Astrocyte (in vitro differentiated cells and primary cell): ENCODE measurements at places on chromosomes 11 and 22.

DNA sequence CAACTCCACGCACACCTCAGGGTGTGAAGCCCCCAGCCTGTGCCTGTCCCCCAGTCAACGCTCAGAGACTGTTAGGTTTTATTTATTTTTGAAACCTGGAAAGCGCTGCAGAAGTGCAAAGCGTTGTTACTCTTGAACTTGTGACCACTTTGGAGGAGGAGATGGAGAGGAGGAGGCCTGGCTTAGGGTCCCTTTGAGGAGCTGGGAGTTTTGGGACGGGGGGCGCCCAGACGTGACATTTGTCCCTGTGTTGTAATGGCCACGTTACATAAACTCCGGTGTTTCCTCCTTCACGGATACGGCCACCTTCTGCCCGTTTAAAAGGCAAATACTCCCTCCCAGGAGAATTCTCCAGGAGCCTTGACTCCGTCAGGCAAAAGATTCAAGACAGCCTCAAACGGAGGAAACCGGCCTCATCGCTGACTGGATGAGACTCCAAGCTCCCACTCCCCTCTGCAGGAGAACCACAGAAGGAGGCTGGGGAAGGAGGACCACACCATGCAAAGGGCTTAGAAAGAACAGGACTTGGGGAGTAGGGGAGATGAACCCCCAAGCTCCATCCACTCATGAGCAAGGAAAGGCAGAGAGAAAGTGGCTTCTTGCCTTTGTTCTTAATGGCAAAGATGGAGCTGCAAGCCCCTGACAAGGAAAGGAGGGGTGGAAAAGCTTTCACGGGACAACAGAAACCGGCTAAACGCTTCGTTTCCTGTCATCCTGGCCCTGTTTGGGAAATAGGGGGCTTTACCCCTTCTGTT is 630 bp downstream of the PIK3IP1 start:
- DNase-seq: peak; percentile 21

DNA sequence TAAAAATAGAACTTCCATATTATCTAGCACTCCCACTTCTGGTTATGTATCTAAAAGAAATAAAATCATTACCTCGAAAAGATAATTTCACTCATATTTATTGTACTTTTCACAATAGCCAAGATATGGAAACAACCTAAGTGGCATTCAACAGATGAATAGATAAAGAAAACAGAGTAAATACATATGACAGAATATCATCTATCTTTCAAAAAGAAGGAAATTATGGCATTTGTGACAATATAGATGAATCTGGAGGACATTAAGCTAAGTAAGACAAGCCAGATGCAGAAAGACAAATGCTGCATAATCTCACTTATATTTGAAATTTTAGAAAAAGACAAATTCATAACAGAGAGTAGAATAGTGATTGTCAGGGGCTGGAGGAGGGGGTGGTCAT is 590.0 kb upstream of the ANO3 start:
- DNase-seq: no peak

GRCh38 chr11:12455938-12456337 is 78.6 kb downstream of the PARVA start:
- peak; percentile 81 for DNase-seq

- no peak for DNase-seq
Measured at GRCh38 chr11:61599968-61600710, 19.3 kb upstream of the SYT7 start.

- no peak for DNase-seq
Measured at GRCh38 chr22:38137876-38138687, 27.6 kb upstream of the BAIAP2L2 start.

GRCh38 chr11:121607341-121607740 is 154.6 kb upstream of the SORL1-AS1 start:
- no peak for DNase-seq

DNA sequence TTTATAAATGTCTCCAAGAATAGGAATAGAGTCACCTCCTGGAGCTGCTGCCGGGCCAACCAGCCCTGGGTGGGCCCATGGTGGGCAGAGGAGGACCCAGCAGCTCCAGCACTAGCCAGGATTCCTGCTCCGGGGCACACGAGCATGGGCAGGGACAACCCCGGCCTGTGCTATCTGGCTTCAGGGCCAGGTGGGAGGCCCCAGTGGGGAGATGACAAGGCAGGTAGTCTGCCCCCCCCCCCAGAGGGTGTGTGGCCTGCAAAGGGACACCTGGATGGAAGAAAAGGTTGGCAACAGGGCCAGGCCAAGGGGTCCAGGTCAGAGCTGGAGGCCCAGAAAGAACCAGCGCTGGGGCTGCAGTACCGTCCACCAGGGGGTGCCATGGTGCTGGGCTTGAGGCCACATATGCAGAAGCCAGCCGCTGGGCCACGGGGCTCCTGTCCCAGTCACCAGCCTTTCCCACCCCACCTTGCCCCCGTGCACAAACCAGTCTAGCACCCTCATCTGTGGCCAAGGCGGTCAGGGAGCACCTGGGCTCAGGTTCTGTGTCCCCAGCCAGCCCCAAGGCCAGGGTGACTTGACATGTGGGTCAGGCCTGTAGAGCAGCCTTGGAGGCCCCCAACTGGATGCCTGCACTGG is 3.4 kb downstream of the TSPAN32 start:
- peak; percentile 23 for DNase-seq

DNA sequence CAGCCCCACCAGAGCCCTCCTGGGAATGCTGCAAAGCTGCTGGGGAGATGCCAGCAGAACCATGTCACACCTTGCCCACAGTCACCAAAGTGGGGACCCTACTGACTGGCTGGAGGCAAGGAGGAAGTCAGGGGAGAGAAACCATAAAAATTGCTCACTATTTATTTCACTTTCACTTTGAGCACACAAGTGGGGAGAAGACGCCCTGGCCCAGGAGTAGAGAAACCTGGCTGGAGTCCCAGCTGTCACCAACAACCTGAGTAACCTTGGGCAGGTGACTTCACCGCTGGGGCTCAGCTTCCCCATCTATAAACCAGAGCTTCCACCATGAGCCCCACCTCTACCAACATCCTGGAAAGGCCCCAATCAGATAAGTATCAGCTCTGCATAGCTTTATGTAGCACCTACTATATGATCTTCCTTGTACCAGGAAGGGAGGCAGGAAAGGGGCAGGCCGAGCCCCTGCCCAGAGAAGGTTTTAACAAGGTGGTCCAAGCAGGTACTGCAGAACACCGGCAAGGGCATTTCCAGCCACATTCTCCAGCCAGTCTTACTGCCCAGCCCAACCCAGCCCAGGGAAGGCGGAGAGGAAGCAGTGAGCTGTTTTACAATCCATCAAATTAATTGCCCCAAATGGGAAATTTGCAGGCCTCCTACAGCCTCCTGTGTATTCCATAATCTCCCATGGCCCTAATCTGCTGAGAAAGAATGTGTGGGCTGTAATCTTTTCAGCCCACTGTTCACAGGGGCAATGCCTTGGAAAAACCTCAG is 27.6 kb downstream of the PLEKHA7 start:
- DNase-seq: no peak

DNA sequence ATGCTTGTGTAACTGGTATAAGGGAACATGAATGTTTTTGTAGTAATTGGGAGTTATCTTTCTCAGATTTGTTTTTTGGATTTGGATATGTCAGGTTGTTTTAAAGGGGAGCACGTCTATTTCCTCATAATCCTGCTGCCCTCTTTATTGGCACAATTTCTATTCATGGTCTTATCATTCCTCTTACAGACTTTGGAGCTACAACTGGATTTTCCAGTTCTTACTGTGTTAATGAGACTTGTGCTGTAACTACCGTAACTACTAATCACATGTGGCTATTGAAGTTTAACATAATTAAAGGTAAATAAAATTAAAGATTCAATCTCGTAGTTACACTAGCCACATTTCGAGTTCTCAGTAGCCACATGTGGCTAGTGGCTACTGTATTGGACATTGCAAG is 1.9 kb downstream of the FDX1 start:
- no peak for DNase-seq

DNA sequence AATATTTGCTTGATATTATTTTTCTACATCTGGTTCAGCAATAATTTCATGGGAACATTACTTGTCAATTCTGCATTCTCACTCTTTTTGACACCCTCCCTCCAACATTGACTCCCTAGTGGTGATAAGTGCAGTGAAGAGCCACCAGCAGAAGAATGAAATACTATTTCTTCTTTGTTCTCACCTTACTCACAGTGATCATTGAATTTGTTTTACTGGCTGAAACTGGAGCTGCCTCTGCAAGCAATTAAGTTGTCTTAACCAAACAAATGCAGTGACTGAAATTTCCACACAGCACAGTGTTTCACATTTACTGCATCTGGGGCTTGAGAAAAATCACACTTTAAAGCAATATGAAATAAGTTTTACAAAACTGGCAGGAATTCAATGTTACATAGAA is 189.8 kb downstream of the JRKL start:
- no peak for DNase-seq

DNA sequence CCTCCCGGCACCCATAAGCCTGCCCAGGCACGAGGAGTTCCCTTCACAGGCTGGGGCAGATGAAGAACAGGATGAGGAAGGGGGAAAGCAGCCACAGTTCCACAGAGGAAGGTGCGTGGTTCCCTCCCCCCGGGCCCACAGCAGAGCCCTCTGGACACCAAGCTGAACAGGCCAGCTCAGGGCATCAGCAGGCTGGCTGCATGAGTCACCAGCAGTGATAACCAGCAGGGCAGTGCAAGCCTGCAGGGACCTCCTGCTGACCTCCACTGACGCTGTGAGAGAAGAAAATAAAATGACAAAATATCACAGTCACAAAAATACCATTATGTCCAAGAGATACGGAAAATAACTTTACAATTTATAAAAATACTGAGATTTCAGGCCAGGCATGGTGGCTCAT is 11.5 kb downstream of the RTL6 start:
- no peak for DNase-seq

- no peak for DNase-seq
Measured at GRCh38 chr11:22832315-22833015, 2.9 kb upstream of the SVIP start.

- DNase-seq: no peak
Measured at GRCh38 chr11:21396342-21397008, 727.1 kb downstream of the NELL1 start.

DNA sequence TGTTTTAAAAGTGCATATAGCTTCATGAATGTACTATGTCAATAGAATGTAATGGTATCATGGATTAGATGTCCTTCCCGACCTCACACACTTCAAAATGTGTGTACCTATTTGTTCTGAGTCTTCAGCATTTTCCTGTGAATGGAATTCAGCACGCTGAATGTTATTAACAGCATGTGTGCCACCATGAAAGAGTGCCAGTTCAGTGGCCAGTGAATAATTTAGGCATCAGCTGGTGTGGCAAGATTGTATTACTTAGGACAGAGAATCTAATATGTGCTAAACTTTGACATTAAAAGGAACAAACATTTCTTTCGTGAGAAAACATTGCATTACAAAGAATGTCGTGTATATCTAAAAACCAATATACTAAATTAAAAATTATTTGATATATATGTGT is 46.4 kb downstream of the HIPK3 start:
- no peak for DNase-seq

- peak; percentile 36 for DNase-seq
Measured at GRCh38 chr11:107665018-107665417, 46.8 kb downstream of the SLN start.

GRCh38 chr11:85844439-85845123 is 10.6 kb upstream of the CCDC83 start:
- peak; percentile 71 for DNase-seq

DNA sequence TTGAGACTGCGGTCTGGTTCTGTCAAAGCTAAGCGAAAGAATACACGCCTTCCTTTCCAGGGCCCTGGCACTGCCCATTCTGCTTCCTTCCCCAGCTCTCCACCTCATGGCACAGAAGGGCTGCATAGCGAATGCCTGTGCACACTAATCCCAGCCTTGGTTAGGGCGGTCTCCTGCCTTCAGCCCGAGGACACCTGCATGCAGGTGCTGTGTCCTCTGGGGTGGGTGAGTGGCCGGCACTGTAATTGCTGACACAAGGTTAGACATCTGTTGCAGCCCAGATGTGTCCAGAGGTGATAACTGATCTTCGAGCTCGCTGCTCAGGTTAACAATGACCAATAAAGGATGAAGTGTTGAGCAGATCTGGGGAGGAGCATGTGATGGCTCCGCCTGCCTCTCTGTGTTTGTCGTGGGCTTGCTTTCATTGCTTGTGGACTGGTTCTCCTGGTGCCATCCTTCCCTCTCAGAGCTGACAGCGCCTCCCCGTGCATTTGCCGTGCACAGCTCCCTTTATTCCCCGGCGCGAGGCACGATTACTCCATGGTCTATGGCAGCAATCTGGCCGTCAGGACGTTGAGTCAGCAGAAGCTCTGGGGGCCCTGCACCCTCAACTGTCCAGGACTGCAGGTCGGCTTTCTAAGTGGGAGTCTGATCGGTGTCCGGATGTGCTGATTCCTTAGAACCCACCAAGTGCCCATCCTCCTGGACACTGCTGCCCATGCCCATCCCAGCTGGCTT is 1088.2 kb downstream of the BRD1 start:
- DNase-seq: no peak

GRCh38 chr11:46710821-46711269 is 8.2 kb upstream of the F2 start:
- peak; percentile 97 for DNase-seq

DNA sequence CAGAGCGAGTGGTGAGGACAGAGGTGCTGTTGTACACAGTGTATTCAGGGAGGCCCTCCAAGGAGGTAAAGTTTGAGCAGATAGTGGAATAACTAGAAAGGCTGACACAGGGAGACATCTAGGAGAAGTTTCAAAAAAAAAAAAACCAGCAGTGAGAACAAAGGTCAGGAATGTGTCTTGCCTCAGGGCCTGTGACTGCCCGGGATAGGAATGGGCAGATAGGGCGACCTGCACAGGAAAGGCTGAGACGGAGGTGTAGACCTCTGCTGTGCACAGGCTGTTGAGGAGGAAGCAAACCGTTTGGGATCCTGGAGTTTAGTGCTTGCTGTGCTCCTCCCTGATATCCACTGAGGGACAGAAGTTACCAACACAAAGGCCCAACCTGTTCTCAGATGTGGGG is 406.5 kb upstream of the B3GAT1 start:
- no peak for DNase-seq

GRCh38 chr22:30079952-30080533 is at the start of gene HORMAD2:
TSS of gene HORMAD2 (plus strand) at chr22:30080464. CDS start at chr22:30093953, 13,489 bp downstream.
- peak; percentile 61 for DNase-seq

- DNase-seq: no peak
Measured at GRCh38 chr22:45098056-45098455, 65.7 kb upstream of the NUP50 start.

GRCh38 chr11:123264431-123264780 is 69.4 kb upstream of the CLMP start:
- DNase-seq: no peak

GRCh38 chr11:117146521-117146920 is 2.4 kb downstream of the PAFAH1B2 start:
- DNase-seq: peak; percentile 10

- DNase-seq: no peak
Measured at GRCh38 chr11:133382131-133382812, 150.0 kb downstream of the OPCML start.
